ENCODE measurements at places on chromosomes 1 and 21.
A peak's percentile ranks its signal among the peaks of the same experiment; 100 is the strongest.

DNA sequence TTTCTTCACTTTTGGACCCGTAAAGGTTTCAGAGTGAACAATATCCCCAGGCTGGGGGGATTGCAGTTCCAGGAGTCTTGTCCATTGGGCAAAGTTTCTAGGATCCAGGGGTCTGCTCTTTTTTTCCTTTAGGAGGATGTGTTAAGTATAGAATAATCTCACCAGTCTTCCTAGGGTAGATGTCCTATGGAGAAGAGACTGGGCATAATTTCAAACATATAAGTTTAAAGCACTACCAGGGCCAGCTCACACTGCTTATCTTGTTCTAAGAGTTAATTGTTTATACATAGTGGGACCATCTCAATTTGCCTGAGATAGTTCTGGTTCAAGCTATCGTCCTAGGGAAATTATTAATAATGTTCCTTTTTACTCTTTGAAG is 1.2 kb downstream of the CHI3L2 start:
- no peak for DNase-seq
- H3K36me3 ChIP-seq = no peaks in the 10 kb centered on the region
- peaks cover 10% of the 10 kb centered on the region for H3K27me3 ChIP-seq

DNA sequence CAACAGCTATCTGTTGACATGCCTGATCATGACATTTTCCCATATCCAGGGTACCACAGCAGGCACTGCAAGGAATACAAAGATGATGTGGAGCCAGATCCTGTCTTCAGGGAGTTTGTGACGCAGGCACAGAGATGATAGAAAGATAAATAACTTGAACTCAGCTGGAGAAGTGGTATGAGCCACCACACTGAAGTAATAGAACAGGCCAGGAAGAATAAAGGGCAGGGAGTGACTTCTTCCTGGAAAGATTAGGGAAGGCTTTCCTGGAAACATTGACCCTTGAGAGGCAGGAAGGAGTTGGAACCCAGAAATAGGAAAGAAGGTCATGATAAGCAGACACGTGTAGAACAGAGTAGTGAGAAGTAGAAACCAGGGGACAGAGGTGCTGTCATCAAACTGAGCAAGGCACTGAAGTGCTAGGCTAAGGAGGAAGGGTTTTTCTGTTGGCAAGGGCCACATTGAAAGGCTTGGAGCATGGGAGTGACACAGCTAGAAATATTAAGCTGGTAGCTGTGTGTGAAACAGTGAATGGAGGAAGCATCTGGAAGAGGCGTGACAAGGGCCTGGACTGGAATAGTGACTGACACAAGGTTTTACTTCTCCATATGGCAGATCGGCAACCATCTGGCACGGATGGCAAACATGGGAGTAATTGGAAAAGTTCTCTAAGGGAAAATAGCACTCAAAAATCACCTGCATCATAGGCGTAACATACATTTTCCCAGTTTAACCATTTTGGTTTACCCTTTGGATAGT is 68.4 kb downstream of the AK5 start:
- DNase-seq = no peak
- no peaks in the 10 kb centered on the region for H3K36me3 ChIP-seq
- no peak overlapping the region for H3K4me3 ChIP-seq
- no peak overlapping the region for H3K27ac ChIP-seq
- H3K27me3 ChIP-seq = no peaks in the 10 kb centered on the region

GRCh38 chr21:31198575-31198974 is 145.5 kb downstream of the TIAM1 start:
- no peaks in the 10 kb centered on the region for H3K27me3 ChIP-seq
- H3K4me1 ChIP-seq = peaks cover 27% of the 10 kb centered on the region
- no peak for DNase-seq
- no peak overlapping the region for H3K4me3 ChIP-seq

DNA sequence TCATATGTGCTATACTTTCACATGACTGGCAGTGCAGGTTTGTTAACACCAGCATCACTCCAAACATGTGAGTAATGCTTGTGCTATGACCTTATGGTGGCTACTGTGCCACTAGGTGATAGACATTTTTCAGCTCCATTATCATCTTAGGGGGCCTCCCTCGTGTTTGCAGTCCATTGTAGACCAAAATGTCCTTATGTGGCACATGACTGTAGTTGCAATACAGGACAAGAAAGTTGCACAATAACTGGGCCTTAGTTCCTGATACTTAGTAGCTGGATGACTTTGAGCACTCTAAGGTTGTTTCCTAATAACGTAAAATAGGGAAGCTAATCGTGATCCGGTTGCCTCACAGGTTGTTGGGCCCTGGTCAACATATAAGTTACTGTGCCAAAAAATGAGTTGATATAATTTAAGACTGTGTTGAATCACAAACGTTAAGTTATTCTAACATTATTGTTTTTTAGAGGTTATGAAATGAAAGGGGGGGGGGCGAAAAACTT is 511 bp upstream of the SNX27 start:
- no peaks in the 10 kb centered on the region for H3K36me3 ChIP-seq
- H3K4me3 ChIP-seq = peak overlapping the region; percentile 65
- H3K4me1 ChIP-seq = peaks cover 49% of the 10 kb centered on the region

- no peak for DNase-seq
- no peak overlapping the region for H3K27ac ChIP-seq
- H3K4me3 ChIP-seq = no peak overlapping the region
Observed at GRCh38 chr1:162223488-162223887, 153.2 kb downstream of the SPATA46 start.

DNA sequence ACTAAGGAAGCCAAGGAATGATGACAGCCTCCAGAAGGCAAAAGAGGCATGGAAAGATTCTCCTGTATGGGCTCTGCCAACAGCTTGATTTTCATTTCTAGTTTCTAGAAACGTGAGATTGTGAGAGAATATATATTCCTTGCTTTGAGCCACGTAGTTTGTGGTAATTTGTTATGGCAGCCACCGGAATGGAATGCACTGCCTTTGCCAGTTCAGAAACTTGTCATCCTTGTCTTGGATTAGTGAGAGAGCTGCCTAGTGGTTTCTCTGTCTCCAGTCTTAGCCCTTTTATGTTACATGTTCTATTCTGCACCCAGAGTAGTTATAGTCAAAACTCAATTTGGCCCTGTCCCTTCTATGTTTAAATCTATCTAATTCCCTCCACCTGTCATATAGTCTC is 216.0 kb upstream of the PTGFR start:
- no peak for DNase-seq
- peaks cover 43% of the 10 kb centered on the region for H3K27me3 ChIP-seq
- no peaks in the 10 kb centered on the region for H3K36me3 ChIP-seq
- peaks cover 3% of the 10 kb centered on the region for H3K4me1 ChIP-seq

DNA sequence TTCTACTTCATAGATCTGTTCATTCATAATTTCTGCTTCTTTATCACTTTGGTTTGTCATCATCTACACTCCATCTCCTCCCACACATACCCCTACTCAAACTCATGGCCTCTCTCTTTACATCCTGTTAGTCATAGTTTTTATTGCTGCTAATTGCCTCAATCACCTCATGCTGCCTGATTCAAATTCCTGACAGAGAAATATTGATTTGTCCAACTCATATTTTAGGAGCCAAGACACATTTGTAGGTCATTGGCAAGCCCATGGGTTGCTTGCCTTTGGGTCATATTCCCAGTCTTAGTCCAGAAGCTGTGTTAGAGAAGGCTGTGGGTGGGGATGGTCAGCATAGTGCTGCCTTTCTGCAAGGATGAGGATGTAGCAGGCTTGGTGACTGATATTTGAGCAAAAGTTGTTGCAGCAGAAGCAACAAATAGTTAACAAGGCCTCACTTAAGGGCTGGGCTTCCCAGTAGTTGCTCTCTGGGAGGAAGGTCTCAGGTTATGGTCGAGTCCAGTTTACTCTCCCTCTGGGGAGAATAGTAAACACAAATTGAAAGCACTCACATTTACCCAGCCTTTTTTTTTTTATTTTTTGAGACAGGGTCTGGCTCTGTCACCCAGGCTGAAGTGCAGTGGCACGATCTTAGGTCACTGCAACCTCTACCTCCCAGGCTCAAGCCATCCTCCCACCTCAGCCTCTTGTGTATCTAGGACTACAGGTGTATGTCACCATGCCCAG is 22.4 kb upstream of the EPS15 start:
- H3K27ac ChIP-seq = no peak overlapping the region
- H3K4me1 ChIP-seq = no peaks in the 10 kb centered on the region
- no peak overlapping the region for H3K4me3 ChIP-seq
- H3K36me3 ChIP-seq = no peaks in the 10 kb centered on the region

- no peak for DNase-seq
- H3K27me3 ChIP-seq = no peaks in the 10 kb centered on the region
- H3K4me1 ChIP-seq = peaks cover 29% of the 10 kb centered on the region
Observed at GRCh38 chr1:228081144-228081543, 1.4 kb upstream of the ARF1 start.

- peaks cover 16% of the 10 kb centered on the region for H3K36me3 ChIP-seq
- peaks cover 2% of the 10 kb centered on the region for H3K4me1 ChIP-seq
- no peak overlapping the region for H3K27ac ChIP-seq
- H3K27me3 ChIP-seq = no peaks in the 10 kb centered on the region
Observed at GRCh38 chr1:92536211-92536979, 49.7 kb upstream of the GFI1 start.

GRCh38 chr1:67888216-67889106 is 55.2 kb upstream of the GNG12 start:
- no peaks in the 10 kb centered on the region for H3K36me3 ChIP-seq
- peak overlapping the region; percentile 54 for H3K27ac ChIP-seq
- DNase-seq = no peak

- no peaks in the 10 kb centered on the region for H3K4me1 ChIP-seq
- no peak overlapping the region for H3K27ac ChIP-seq
- H3K27me3 ChIP-seq = no peaks in the 10 kb centered on the region
- no peaks in the 10 kb centered on the region for H3K36me3 ChIP-seq
- no peak overlapping the region for H3K4me3 ChIP-seq
Observed at GRCh38 chr1:33719326-33719725, 144.6 kb upstream of the HMGB4 start.

Data from osteocyte (in vitro differentiated cells).